ENCODE measurements at places on chromosomes 16 and 17. TPM values are rescaled to one million over a fixed set of nuclear protein-coding genes. Genes with fewer than 3 reads are reported as not detected.

DNA sequence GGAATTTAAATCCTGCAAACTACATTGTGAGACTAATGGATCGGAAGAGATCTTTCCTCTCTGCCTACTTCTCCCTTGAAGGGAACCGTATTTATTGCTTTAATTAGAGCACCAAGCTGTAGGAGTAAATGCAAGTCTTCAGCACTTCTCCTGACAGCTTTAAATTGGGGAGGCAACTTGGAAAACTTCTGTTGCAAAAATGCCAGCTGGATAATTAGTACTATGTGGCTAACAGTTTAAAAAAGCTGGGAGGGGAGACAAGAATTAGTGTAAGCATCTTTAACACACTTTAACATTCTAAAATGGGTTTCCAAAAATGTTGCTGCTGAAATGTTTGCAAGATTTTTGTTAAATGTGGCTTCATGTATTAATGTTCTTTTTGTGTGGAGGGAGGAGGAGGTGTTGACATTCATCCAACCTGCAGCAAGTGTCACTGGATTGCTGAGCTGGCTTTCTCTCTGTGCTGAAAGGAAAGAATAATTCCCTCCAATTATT lies 108.5 kb downstream of the PCTP start:
- DNase-seq = no peak

DNA sequence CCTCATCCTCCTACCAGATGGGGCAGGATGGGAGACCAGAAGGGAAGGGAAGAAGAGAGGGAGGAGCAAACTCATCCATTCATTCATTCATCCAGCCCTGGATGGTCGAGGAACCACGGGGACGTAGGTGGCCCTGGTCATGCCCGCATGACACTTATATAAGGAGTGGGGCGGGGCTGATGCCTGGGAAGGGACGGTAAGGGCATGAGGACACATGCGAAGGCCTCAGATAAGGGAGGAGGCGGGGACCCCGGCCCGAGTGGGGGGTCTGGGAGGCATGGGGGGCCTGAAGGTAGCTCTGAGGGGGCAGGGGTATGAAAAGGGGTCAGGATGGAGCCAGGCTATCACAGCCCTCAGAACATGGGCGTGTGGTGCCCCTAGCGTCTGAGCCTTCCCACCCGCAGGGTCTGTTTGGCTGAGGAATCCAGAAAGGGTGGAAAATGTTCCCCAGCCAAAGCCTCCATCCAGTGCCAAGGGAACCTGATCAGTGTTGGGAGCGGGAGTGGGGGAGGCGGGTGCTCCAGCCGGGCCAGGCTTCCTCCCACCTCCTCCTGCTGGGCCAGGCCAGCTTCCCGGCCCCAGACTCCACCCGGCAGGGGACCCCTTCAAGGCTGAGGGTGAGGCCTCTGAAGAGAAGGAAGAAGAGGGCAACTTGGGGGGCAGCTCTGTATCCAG lies 17.6 kb upstream of the CD79B start:
- DNase-seq = no peak

GRCh38 chr16:27907457-27907972 lies 156.0 kb downstream of the GSG1L start:
- no peak for DNase-seq

GRCh38 chr16:24609740-24610415 lies 70.5 kb downstream of the RBBP6 start:
- peak; percentile 60 for DNase-seq

GRCh38 chr17:76079956-76080767 lies 1.2 kb downstream of the ZACN start:
- peak; percentile 62 for DNase-seq

GRCh38 chr17:17732444-17732843 lies 51.2 kb downstream of the RAI1 start:
- no peak for DNase-seq

GRCh38 chr16:55912022-55912421 lies 36.8 kb upstream of the CES5A start:
- DNase-seq = no peak

The TNFRSF12A gene
- 148 TPM for total RNA-seq

Data from H9 (cell line).